ENCODE measurements at places on chromosomes 2 and 18. TPM values are rescaled to one million over a fixed set of nuclear protein-coding genes. Genes with fewer than 3 reads are reported as not detected.

Gene STK36
- total RNA-seq = 33.5 TPM

Gene PID1
- total RNA-seq = not detected

Gene SERPINB12
- not detected for total RNA-seq

Gene LRRTM1
- not detected for total RNA-seq

Gene CYP26B1
- total RNA-seq = not detected

Gene UGT1A6
- not detected for total RNA-seq

Gene CENPA
- 21.1 TPM for total RNA-seq

Gene GPR75
- 11.4 TPM for total RNA-seq

Gene DYNC2LI1
- 28.1 TPM for total RNA-seq

Gene UGT1A4
- total RNA-seq = not detected

Gene RTP5
- not detected for total RNA-seq

Gene RAB6C
- total RNA-seq = 0.52 TPM

Gene AQP12B
- not detected for total RNA-seq

Gene ORC4
- 63.1 TPM for total RNA-seq

Gene FAM237A
- total RNA-seq = not detected

Gene SLC5A7
- total RNA-seq = not detected

Gene POTEI
- 0.87 TPM for total RNA-seq

Gene PRKAG3
- not detected for total RNA-seq

Gene GRB14
- total RNA-seq = not detected

Gene CYS1
- total RNA-seq = 0.54 TPM

Gene GPAT2
- not detected for total RNA-seq

Gene IL36A
- not detected for total RNA-seq

Gene AFTPH
- total RNA-seq = 124 TPM

Gene CMPK2
- total RNA-seq = 26.6 TPM

Gene CROCC2
- total RNA-seq = not detected

Gene ARHGAP25
- 172 TPM for total RNA-seq

Gene CAPN13
- not detected for total RNA-seq

Gene ADD2
- not detected for total RNA-seq

Gene GPR39
- not detected for total RNA-seq

Gene SLC40A1
- not detected for total RNA-seq

Gene POTEJ
- not detected for total RNA-seq

Gene SCG2
- not detected for total RNA-seq

Gene WDR35
- 15.9 TPM for total RNA-seq

Gene TMEM198
- total RNA-seq = 3.2 TPM

Gene LONRF2
- total RNA-seq = not detected

Gene NTSR2
- not detected for total RNA-seq

Gene CGREF1
- total RNA-seq = not detected

Gene NPHP1
- 1.5 TPM for total RNA-seq

Gene TXNDC2
- total RNA-seq = not detected

Gene SRD5A2
- total RNA-seq = 0.04 TPM

Gene NEMP2
- total RNA-seq = 11.1 TPM

Gene OSR1
- total RNA-seq = not detected

Gene CASP8
- total RNA-seq = 114 TPM

Gene CSRNP3
- 6.0 TPM for total RNA-seq

Gene ITGB6
- total RNA-seq = not detected

Gene CIB4
- not detected for total RNA-seq

Gene UGT1A5
- total RNA-seq = not detected

Gene LYG2
- total RNA-seq = not detected

Gene OSGEPL1
- 11.0 TPM for total RNA-seq

Gene PCARE
- total RNA-seq = not detected

Gene PRSS56
- total RNA-seq = not detected

Gene IL18RAP
- 4.4 TPM for total RNA-seq

Gene SNED1
- 1.9 TPM for total RNA-seq

Gene CNGA3
- total RNA-seq = 0.07 TPM

Data from Karpas-422 (cell line).